ENCODE measurements at places on chromosomes 5 and 9. TPM values are rescaled to one million over a fixed set of nuclear protein-coding genes. Genes with fewer than 3 reads are reported as not detected.

GRCh38 chr9:124507880-124508423 is 753 bp upstream of the NR5A1 start:
- DNase-seq, result no peak

DIPK1B gene
- polyA plus RNA-seq, result not detected

PCDHA13 gene
- polyA plus RNA-seq, result not detected

TRIM36 gene
- polyA plus RNA-seq, result not detected

OR13D1 gene
- polyA plus RNA-seq, result not detected

GRCh38 chr5:180090098-180090768 is 18.7 kb upstream of the RNF130 start:
- DNase-seq, result peak; percentile 64

GRCh38 chr5:164185000-164185399 is 679.6 kb downstream of the MAT2B start:
- DNase-seq, result no peak

HAVCR1 gene
- polyA plus RNA-seq, result 8.2 TPM

PDCD1LG2 gene
- not detected for polyA plus RNA-seq

ZMAT2 gene
- polyA plus RNA-seq, result 97.1 TPM

GRCh38 chr5:17219469-17219868 is 2.0 kb downstream of the BASP1 start:
- DNase-seq, result no peak

DNA sequence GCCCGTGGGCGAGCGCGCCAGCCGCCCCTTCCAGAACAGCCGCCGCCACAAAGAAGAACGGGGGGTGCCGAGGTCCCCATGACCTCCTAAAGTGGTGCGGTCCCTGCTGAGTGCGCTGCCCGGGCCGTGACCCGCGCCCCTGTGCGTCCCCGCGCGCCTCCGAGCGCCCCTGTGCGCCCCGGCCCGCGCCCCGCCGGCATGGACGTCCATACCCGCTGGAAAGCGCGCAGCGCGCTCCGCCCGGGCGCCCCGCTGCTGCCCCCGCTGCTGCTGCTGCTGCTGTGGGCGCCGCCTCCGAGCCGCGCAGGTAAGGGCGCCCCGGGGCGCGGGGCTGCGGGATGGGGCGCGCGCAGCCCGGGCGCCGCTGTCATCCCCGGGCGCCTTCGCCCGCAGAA is 384 bp downstream of the COL5A1 start:
- no peak for DNase-seq

DNA sequence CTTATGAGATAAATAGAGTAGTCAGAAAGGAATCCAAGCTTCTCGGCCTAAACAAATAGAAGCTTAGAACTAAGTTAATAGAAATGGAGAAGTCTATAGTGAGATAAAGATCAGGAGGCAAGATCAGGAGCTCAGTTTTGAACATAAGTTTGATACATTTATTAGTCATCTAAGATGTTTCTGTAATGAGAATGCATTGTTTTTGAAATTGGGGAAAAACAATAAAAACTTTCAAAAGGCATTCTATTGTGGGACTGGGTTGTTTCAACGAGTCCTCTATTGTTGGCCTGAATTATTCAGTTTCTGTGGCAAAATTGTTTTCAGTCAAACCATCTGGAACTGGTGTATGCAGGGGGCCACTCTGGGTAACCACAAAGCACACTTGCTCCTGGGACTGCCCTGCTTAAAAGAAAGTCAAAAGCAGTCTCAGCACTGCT is 181.0 kb upstream of the CLINT1 start:
- DNase-seq, result no peak

MLANA gene
- polyA plus RNA-seq, result 0.14 TPM
